ENCODE measurements at places on chromosomes 11 and 22.

- no peak for DNase-seq
Observed at GRCh38 chr22:35630387-35630793, 13.3 kb upstream of the MB start.

DNA sequence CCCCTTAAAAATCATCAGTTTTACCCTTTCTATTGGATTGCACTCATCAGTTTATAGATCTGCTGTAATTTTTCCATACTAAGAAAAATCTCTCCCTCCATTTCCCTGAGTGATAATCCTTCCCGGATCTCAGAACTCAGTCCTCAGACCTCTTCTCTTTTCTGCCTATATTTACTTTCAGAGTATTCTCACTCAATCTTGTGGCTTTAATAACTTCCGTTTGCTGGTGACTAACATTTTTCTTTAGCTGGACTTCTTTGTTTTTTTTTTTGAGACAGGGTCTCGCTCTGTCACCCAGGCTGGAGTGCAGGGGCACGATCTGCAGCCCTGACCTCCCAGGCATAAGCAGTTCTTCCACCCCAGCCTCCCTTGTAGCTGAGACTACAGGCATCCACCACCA, 10.4 kb downstream of the ATXN10 start:
- no peak for DNase-seq

GRCh38 chr22:38824585-38824984, 19.2 kb downstream of the NPTXR start:
- peak; percentile 57 for DNase-seq

- peak; percentile 25 for DNase-seq
Observed at GRCh38 chr11:118870396-118871343, 13.0 kb upstream of the CXCR5 start.

DNA sequence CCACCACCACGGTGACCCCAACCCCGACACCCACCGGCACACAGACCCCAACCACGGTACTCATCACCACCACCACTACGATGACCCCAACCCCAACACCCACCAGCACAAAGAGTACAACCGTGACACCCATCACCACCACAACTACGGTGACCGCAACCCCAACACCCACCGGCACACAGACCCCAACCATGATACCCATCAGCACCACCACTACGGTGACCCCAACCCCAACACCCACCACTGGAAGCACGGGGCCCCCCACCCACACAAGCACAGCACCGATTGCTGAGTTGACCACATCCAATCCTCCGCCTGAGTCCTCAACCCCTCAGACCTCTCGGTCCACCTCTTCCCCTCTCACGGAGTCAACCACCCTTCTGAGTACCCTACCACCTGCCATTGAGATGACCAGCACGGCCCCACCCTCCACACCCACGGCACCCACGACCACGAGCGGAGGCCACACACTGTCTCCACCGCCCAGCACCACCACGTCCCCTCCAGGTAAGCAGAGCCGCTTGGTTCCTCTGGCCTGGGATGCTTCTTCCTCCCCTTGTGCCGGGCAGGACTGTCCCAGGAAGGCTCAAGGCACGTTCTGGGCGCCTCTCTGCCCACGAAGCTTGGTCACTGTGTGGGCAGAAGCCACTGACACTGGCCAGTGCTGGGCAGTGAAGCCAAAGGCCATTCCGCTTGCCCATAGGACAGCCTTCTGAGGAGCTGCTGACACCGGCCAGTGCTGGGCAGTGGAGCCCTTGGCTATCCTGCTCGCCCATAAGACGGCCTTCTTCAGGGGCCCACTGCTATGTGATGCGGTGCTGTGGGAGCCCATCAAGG, 25.1 kb downstream of the MUC2 start:
- DNase-seq = no peak

- DNase-seq = no peak
Observed at GRCh38 chr11:16454289-16454863, 98.0 kb upstream of the SOX6 start.

- no peak for DNase-seq
Observed at GRCh38 chr22:43269246-43269645, 73.9 kb downstream of the SCUBE1 start.

DNA sequence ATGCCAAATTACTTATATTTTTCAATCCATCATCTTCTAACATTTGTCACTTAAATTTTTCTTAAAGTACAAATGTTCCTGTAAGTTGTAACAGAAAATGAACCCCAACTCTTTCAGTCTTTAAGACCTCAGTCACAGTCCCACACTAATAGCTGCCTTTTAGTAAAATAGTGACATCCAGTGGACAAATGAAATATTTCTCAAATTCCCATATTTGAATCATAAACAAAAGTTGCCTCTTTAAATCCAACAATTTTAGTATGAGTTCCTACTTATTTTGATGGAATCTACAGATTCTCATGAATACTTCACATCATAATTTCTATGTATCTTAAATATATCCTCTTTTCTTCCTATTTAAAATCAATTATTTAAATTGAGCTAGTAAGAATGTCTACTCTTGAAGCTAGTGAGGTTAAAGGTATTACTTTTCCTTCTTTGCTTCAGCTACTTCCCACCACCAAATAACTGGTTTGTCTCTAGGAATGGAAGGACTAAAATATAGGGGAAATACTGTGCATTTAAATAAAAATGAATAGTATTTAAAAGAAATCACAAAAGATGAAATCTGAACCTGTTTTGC, 9.2 kb downstream of the LIN7C start:
- DNase-seq = no peak

GRCh38 chr11:134276396-134277182, 410 bp downstream of the GLB1L3 start:
- DNase-seq = no peak

DNA sequence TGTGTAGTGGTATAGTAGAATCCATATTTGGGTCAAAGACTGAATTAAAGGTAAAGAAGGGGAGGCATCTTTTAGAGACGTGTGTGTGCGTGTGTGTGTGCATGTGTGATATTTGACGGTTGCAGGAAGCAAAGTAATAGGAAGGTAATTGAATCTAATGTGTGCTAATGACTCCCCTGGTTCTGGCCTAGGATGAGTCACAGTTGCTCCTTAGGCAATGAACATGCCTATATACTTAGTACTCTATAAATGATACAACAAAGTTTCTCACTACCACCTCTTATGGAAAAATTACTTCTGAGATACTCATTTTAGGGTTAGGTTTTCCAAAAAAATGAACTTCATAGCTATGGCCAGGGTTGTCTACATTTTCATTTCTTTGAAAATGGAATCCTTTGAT, 409.6 kb downstream of the GUCY1A2 start:
- no peak for DNase-seq

DNA sequence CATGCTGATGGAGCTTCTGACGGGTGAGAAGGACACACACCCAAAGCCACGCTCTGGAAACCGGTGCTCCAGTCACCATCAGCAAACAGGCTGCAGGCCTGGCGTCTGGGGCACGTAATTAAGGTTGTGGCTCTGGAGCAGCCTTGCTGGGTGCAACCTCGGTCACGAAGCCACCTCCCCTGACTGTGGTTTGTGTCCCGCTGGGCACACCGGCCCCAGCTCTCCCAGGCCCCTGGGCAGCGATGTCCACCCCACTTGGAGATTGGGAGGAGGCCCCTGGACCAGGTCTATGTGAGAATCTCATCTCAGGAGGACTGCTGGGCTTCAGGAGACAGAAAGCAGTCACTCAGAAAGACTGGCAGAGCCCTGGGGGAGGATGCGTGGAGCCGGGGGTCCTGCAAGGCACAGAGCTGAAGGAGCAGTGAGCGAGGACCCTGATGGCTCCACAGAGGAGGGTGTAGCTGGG, 631.6 kb downstream of the BRD1 start:
- DNase-seq = no peak

DNA sequence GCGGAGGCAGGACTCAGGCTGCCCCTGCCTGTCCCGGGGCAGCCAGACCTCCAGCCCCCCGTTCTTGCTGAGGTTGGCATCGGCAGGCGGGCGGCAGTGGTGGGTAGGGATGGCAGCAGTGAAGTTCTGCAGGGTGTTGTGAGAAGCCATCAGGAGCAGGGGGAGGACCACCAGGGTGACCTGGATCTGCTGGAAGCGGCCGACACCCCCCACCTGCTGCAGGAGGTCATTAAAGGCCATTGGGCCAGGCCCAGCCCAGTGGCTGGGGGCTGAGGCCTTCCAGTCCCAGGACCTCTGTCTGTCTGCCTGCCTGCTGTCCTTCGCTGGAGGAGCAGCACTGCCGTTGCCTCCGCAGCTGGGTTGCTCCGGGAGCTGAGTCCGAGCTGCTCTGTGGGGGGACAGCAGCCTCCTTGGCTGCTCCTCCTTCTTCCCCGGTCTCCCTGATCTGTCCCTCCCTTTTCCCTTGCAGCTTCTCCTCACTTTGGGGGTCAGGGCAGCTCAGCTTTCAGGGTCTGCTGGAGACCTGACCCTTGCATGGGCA, at the start of gene SLC22A6:
SLC22A6 (minus strand) TSS at position 517 of the 541 bp plus-strand sequence; CDS start at position 240, 277 bp downstream.
- DNase-seq = no peak

DNA sequence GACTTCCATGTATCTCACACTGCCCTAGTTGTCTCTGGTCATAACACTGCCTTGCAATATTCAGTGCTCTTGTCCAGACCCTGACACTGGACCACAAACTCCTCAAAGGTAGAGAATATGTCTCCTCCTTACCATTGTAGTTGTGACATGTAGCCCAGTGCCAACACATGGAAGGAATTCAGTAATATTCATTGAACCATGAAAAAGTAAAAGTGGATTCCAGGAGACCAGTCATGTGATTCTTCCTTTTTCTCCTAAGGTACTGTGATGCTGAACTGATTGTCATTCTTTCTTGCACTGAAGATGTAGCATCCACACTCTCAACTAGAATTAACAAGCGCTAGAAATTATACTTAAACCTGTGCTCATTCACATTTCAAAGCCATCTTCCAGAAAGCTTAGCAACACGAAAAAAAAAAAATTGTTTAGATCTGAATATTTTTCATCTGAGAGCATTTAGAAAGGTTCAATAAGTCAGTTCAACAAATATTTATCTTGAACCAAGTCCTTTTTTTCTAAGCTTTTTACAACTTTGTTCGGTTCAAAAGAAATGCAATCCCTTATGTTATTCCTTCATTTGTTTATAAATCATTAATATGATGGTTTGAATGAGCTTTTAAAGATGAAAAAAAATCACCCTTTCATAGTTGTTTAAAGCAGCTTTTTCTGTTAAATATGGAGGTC, 224.7 kb upstream of the BLID start:
- no peak for DNase-seq

DNA sequence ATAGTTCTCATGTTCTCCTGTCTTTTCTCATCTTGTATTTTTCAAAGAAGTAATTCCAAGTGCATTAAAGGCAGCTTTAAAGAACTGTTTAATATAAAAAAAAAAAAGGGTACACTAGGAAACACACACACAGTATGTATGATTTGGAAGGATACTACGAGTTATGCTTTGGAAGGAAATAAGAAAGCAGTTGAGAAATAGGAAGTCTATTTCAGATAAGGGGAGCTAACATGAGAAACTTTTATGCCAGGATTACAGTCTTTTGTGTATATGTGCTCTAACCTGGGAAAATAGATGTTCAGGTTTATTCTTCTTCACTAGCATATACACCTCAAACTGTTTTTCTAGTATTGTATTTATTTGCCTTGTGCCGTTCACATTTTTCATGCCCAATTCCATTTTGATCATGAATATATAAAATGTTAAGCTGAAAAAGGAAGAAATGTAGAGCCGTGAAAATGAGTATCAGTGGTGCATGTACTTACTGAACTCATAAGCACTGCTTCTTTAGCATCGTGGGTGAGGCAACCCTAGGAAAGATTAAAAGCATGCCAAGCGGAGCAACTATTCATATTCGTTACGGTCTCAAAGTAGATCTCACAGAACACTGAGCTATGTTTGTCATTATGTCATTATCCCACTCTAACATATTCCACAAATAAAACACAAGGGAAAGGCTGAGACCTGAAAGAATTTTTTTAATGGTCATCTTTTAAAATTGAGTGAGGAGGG, 59.6 kb downstream of the GUCY1A2 start:
- DNase-seq = no peak
